Stimulated activated CD8-positive, alpha-beta memory T cell treated with anti-CD3 and anti-CD28 coated beads, Interleukin-2, amount 100 ng/mL, for 1 hour (primary cell): ENCODE measurements at places on chromosomes 3 and 15.

DNA sequence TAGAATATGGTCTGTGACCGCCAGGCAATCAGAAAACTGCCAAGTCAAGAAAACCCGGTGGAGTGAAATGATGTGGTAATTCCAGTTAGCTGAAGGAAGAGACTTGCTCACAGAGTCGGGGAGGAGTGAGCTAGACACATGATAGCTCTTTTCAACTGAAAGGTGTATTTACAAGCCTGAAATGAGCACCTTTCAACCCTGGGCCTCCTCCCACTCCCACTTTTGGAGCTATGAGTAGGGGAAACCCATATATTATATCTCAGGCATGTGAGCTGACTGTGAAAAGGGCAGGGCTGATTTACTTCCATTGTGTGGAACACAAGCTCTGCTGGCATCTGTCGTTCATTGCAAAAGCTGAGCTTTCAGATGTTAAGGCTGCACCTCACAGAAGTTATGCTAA lies 960.2 kb downstream of the TUSC7 start:
- no peak for DNase-seq

DNA sequence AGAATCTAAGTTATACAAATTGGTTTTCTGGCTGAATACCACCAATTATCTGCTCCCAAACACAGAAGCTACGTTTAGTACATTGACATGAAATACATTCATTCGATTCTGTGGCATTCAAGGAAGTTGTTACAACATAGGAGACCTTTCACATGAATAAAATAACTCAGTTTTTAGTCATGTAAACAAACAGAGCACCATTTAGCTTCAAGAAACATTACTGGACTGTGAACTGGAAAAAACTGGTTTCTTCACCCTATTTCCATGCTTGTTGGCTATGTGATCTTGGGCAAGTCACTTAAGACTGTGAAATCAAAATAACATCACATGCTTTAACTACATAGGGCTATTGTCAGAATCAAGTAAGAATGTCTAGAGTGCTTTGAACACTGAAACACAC lies 46.2 kb downstream of the NRG4 start:
- no peak for DNase-seq

GRCh38 chr3:12443781-12444522 lies 40.3 kb upstream of the TSEN2 start:
- DNase-seq: no peak

DNA sequence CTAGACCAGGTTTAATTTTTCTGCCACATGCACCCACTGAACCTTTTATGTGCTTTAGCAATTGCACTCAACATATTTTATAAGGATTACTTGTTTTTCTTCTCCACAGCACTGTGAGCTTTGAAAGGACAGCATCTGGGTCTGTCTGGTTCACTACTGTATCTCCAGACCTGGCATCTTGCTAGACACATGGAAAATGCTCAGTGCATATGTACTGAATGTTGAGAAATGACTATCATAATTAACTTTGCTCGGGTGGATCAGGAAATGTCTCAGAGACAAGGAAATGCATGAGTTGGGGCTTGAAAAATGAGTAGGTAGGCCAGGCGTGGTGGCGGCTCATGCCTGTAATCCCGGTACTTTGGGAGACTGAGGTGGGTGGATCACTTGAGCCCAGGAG lies 40.2 kb downstream of the DOCK3 start:
- DNase-seq: no peak

DNA sequence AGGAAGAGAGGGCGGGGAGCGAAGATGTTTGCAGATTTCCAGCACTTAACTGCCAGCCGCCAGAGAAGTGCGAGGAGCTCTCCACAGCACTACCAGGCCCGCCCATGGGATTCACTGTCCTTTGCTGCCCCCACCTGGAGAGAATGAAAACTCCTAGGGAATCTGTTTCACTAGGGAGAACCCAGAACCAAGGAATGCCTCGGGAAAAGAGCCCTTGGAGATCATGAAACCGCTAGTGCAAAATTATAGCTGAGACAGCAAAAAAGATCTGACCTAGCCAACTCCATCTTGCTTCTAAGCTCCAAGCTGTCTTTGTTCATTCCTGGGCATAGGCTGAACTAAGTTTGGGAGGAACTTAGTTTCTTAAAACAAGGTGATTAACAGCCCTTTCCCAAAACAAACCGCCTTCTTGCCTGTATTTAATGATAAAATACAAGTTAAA lies 82.6 kb upstream of the GCNT3 start:
- DNase-seq: peak; percentile 33

DNA sequence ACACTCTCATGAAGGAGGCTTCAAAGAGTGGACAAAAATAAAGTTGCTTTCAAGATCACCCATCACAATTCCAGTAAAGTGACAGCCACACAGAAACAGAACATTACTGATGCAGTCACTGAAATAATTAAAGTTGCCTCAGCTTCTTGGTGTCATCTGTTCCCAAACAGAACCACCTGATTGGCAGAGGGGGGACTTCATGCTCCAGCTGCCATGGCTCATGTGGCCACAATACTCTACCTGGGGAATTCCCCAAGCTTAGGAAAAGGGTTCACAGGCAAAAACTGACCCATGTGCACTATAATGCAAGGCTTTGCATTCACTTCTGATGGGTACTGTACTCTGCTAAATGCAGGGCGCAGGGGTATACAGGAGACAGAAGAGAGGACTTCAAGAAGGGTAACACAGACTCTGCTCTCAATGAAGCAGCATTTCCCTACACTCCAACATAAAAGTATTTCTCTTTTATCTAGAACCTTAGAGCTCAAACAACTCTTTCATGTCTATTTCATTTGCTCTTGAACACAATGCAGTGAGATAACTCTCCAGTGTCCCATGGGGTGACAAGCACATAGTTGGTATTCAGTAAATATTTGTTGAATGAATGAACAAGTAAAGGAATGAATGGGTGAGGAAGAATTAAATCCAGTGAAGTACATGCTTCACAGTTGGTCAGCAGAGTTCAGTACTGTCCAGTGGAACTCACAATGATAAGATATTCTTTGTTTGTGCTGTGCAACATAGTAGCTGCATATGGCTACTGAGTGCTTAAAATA lies 8.6 kb upstream of the CTNNB1 start:
- DNase-seq: no peak

GRCh38 chr3:159763602-159764489 lies 224.8 kb upstream of the IL12A start:
- no peak for DNase-seq

DNA sequence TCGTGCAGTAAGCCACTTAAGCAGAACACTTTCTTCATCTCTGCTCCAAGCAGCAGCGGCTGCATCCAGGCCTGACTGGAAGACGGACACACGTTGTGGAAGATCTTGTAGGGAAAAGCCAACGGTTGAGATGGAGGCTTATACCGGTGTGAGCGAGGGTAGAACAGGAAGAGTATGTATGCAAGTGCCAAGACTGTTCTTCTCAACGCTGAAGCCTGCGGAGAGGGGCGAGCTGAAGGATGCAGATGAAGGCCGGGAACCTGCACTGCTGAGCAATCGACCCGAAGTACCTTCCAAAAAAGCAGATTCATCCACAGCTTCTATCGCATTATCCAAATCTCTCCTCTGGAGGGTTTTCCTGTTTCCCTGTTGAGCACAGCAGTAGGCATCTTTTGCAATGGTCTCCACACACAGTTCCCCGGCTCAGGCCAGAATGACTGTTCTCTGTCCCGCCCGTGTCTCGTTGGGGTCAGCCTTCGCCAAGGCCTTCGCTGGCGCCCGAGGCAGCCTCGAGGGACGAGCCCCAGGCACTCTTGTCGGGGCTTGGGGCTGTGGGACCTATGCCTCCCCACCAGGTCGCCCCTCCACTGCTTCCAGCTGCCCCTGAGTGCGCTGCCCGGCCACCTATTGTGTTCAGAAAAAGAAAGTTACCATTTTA lies 22.2 kb upstream of the DYNC1LI1 start:
- DNase-seq: no peak

DNA sequence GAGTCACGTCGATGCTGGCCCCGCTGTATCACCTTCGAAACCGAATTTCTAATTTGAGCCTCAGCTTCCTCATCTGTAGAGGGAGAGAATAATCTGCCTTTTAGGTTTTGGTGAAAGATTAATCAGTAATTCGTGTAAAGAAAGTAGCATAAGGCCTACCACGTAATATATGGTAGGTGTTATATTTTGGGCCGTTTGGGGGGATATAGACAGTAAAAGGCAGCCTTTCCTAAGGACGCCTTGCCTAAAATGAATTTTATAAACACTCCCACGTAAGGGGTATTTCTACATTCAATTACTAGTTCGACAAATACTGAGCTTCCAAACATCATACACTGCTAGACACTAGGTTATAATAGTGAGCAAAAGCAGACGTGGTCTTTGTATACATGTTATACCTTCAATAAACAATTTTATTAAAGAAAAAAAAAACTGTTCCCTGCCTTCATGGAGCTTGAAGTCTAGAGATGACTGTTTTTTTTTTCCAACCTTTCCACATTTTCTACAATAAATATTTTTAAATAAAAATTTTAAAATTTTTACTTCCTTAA lies 737 bp downstream of the JAGN1 start:
- no peak for DNase-seq

DNA sequence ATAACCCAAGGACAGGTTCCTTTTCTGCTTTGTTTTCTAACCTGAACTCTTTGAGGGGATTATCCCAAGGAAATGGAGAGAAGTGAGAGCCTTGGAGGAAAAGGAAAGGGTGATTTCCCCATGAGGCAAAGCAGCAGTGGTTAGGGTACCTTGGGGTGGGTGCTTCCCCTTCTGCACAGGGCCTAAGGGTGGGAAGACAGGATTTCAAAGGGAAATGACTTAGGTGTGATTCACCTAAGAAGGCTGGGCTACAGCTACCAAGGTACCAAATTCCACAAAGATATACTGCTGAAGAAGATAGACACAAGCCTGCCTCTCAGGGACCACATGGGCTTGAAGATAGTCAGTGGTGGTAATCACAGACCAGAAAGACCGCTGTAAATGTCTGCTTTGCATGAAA lies 325.3 kb upstream of the DPH6 start:
- no peak for DNase-seq

GRCh38 chr3:97971679-97972567 lies at the start of gene RIOX2:
Gene RIOX2, minus strand, starts transcription at chr3:97972431. Its CDS starts 4,838 bp downstream, at chr3:97967593.
- DNase-seq: peak; percentile 60

- DNase-seq: no peak
Observed at GRCh38 chr3:21750831-21751391, at the start of gene ZNF385D. Gene ZNF385D, minus strand, starts transcription at chr3:21751210. Its CDS starts 294 bp downstream, at chr3:21750916.

DNA sequence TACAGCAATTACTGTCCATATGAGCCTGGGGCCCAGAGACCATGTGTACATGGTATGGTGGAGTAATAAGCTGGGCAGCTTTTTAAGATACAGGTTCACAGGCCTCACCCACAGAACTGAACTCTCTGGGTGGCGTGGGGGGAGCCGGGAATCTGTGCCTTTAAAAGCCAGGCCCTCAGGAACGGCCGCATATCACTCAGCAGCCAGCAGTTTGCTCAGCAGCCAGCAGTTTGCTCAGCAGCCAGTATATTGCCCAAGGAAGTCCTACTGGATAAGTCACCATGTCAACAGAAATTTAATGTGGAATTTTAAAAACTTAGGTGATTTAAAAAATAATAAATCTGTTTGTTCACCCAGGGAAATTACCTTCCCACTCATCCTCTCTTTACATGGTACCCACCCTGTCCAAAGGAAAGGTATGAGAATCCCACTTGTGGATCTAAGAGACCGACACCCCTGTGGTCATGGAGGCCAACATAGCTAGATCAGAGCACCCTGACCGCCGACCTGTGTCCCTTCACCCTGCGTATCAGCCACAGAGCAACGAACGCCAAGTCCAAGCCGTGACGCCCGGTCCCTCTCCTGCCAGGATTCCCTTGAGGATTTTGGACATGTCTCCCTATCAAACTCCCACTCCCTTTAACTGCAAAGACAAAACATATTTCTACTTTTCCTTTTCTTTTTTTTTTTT lies 95.7 kb upstream of the CHRM5 start:
- no peak for DNase-seq

- no peak for DNase-seq
Observed at GRCh38 chr3:8643693-8644365, 769 bp downstream of the SSUH2 start.

- DNase-seq: no peak
Observed at GRCh38 chr3:88668180-88668579, 439.2 kb upstream of the EPHA3 start.

GRCh38 chr3:129525341-129525968 lies 3.0 kb upstream of the RHO start:
- DNase-seq: no peak

- no peak for DNase-seq
Observed at GRCh38 chr3:197520311-197521276, 35.2 kb downstream of the BDH1 start.

DNA sequence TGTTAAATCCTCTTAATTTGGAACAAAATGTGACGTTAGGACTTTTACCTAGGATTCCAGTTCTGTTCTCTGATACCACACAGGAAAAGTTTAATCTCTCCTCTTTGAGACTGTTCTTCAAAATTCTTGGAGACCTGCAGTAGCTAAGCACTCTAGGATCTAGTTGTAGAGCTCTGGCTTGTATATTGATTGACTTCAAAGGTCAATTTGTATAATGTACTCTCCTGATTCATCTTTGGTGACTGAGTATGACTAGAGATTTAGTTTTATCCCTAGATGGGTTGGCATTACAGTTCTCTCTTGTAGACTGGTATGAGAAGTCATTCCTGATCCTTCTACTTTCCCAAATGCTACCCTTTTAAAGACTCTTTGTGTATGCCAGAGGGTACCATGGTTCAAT lies 168.4 kb upstream of the TPRG1 start:
- DNase-seq: no peak

GRCh38 chr15:68765602-68766368 lies 54.9 kb downstream of the ANP32A start:
- no peak for DNase-seq

GRCh38 chr3:143977341-143978262 lies 6.0 kb downstream of the DIPK2A start:
- no peak for DNase-seq

DNA sequence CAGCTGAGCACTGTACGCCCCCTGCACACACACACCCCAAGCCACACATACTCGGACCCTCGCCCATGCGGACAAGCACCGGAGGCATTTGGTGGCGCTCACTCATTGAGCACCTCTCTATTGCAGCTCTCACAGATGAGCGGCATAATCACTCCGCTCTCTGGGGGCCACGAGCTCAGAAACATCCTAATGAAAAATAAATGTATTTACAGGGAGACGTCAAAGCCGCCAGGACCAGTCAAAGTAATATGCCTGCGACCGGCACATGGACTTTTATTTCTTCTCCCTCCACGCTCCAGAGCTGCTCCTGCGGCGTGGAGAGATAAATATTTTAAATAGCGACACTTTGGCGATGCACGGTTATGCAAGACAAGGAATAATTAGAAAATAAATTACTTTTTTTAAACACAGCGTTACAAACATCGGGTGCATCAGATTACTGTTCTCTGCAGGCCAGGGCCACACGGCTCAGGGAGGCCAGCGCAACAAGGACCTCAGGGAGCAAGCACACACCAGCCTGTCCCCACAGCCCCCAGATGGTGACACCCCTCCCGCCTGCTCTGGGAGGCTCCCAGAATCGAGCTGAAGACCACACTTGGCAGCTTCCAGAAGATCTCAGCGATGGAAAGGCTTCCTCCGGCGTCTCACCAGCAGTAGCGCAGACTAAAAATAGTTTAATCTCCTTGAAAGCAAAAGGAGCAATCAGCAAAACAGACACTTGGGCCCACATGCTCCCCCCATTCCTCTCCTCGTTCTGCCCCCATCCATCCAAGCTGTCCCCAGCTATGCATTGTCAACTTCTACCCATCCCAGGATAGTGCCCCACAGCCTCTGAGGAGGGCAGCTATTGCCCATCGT lies 48.0 kb downstream of the CACNA2D2 start:
- DNase-seq: no peak
